ENCODE measurements at places on chromosomes 4 and X.
A peak's percentile ranks its signal among the peaks of the same experiment; 100 is the strongest.

DNA sequence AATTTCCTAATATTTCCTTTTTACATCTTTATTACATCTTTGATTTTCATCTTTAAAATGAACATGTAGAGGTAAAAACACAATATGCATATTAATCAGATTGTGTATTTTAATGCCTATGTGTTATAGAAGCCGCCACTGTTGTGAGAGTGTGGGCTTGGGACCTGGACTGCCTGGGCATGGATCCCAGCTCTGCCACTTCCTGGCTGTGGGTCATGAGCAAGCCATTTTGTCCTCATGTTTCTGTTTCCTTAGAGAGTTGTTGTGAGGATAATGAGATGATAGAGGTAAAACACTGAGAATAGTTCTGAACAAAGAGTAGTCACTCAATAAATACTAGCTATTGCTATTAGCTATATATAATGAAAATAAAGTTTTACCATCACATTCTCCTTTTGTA, 38.4 kb upstream of the SCOC start:
- no peak for DNase-seq

- peak; percentile 10 for DNase-seq
Observed at GRCh38 chrX:36867143-36867542, 141.0 kb upstream of the FAM47C start.

- DNase-seq: no peak
Observed at GRCh38 chr4:107870916-107871786, 46.4 kb downstream of the SGMS2 start.

GRCh38 chr4:118683513-118683912, 1.7 kb upstream of the METTL14 start:
- DNase-seq: no peak
